ENCODE measurements at places on chromosomes 16 and 17.

- peak; percentile 1 for DNase-seq
These were observed 171.4 kb upstream of the DYNLRB2 start for GRCh38 chr16:80369138-80369958.

DNA sequence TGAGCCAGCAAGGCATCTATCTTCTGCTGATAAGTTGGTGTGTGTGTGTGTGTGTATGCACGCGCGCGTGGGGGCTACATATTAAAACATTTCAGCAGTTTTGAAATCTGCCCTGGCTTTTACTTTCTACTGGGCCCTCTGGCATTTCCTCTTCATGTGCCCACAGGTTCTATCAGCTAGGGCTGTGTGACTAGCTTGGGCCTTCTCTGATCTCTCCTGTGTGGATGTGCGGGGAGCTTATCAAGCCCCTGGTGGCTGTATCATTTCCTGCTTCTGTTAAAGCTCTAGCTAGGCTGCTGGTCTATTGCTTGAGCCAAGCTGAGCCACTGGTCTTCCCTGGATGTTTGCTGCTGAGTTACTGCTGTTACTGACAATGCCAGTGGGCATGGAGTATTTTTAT is 132.5 kb downstream of the AATF start:
- peak; percentile 14 for DNase-seq

DNA sequence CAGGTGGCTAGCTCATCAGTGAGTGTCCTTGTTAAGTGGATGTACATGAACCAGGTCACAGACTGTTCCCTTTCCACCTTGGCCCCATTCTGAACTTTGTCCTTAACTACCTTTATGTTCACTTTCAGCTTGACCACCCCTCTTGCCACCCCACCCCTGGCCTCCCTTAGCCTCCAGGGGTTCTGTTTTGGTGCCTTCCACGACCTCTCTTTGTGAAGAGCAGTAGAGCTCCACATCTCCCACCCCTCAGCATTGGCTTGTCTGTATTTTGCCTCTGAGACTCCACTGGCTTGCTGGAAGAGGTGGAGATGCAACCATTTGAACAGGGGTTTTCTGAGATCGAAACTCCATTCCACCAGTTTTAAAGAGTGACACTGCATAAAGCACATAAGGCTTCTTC is 123.5 kb downstream of the RGS9 start:
- no peak for DNase-seq

- DNase-seq: no peak
These were observed 76.3 kb upstream of the KIFC3 start for GRCh38 chr16:57878586-57878985.

- DNase-seq: no peak
These were observed 210.6 kb upstream of the CDH5 start for GRCh38 chr16:66155933-66156332.

DNA sequence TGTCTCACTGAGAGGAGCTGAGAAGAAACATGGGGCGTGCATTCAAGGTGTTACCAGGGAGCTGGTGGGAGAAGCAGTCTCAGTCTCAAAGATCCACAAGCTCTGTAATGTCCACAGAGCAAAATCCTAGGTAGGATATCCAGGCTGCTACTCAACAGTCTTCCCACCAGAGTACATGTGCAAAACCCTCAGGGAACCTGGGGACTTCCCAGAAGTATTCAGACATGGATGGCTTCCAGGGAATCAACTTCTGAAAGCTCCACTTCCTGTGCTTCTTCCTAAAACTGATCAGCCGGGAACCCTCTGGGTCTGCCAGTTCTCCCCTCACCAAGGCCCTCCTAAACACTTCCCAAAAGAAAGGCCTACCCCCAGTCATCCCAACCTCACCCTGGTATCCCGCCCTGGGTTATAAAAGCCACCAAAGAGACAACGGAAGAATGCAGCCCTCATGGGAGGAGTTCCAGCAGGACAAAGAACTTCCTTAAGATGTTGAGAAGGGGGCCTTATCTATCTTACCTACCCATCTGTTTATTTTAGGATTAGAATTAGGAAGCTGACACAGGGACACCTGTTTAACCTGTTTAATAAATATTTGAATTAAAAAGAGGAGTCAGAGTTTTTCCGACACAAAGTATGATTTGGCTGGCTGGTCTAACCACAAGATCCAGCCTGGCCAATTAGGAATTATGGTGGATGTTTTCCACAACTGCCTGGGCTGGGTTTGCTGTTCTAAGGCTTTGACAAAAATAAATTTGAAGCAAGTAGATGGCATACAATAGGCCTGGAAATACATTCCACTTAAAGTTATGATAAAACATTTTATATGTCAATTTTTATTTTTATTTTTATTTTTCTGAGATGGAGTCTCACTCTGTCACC is 37.0 kb downstream of the CUEDC1 start:
- DNase-seq: no peak

DNA sequence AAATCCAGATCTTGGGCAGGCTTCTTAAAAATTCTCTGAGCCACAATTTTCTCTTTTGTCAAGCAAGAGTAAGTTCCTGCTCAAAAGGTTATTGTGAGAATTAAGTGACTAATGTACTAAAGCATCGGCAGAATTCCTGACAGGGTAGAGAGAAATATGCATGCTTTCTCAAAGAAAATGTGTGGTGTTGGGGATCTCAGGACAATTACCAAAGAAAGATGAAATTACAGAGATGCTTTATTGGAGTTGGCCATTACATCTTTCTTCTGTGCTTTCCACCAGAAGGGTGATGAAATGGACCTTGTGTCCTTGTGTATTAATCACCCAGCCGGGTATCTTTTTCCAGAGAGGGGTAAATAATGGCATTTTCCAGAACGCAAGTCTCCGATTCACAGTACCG is 1.7 kb upstream of the USP43 start:
- DNase-seq: no peak
